ENCODE measurements at places on chromosomes 6 and 20.

- no peak for DNase-seq
Observed at GRCh38 chr6:169235286-169235685, 18.4 kb downstream of the THBS2 start.

DNA sequence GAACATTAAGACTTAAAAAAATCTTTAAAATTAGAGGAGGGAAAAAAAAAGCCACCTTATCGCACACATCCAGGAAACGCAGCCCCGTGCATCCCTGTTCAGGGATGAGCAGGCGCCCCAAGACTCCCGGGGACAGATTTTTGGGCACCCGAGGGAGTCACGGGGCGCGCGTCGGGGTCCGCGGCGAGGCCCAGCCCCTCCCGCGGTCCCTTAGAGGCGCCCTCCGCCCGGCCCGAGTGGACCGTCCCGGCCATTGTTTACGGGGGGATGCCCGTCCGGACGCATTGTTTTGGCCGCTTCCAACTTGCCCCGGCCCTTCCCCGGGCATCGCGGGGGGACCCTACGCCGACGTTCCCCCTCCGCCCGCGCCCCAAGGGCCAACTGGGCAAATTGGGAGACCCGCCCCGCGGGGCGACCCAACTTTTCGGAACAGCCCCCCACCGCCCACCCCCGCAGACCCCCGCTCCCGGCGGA is 610 bp downstream of the ZNF217 start:
- DNase-seq = no peak

DNA sequence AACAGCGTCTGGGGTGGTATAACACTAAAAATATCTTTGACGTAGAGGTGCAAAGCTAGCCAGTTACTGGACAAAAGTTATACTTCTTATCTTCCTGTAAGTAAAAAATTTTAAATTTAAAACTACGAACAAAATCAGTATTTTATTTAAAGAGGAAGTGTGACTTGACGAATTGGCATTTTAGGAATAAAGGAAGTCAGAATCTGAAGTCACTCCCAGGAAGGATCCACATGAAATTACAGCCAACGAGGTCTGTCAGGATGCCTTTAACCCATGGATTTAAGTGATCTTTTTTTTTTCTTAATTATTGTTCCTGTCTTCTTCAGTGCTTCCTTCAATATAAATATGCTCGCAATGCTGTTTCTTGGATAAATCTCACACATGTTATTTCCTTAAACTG is 27.2 kb upstream of the SNX9 start:
- no peak for DNase-seq

GRCh38 chr6:149967591-149967990 is 3.8 kb downstream of the ULBP1 start:
- no peak for DNase-seq

DNA sequence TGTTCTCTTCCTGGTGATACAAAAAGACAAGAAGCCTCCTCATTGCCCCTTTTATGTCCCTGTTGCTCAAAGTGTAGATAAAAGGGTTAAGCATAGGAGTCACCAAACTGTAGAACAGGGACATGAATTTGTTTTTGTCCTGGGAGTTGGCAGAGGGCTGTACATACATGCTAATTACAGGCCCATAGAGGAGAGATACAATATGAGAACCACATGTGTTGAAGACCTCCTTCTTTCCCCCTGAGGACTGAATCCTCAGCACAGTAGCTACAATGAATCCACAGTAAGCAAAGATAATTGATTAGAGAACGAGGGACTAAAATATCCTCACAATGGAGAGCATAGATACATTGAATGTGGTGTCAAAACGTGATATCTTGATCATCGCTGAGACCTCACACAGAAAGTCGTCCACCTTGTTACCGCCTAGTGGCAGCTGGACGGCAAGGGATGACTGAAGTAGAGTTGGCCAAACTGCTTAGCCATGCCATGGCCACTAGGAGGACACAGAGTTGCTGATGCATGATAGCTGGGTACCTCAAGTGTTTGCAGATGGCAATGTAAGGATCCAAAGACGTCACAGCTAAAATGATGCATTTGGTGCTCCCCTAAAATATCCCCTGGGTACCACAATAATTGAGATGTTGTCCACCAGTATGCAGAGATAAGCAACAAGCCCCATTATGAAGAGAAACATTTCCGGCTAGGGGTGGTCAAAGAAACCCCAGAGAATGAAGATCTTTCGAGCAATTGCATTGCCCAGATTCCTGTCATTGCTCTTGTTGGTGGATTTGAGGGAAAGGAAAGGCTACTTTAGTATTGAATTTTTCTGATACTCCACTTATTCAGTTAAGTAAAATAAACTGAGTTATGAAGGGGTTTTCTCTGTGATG is 15.0 kb downstream of the OR2B3 start:
- no peak for DNase-seq

DNA sequence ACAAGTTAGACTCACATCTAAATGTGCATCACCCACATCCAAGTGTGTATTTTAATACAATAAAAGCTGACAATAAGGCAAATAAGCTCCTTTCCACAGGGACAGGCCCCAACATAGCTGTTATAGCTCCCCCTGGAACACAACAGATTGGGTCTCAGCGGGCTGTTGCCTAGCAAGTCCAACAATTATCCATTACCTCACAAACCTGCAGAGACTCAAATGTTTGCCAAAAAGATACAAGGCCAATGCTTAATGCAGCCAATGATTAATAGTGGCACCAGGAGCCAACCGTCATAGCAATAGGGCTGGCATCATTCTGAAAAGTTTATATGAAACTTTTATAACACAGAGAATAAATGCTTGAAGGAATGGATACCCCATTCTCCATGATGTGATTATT is 35.7 kb downstream of the EPB41L2 start:
- no peak for DNase-seq

- DNase-seq = no peak
Observed at GRCh38 chr20:49706630-49707091, 7.0 kb downstream of the B4GALT5 start.

- no peak for DNase-seq
Observed at GRCh38 chr6:134035823-134036296, 16.6 kb downstream of the SLC2A12 start.

- DNase-seq = no peak
Observed at GRCh38 chr6:167049275-167049674, 50.1 kb downstream of the CEP43 start.

All from activated T-cell treated with anti-CD3 and anti-CD28 coated beads for 4 hours (primary cell).